ENCODE measurements at places on chromosomes 5 and 9. TPM values are rescaled to one million over a fixed set of nuclear protein-coding genes. Genes with fewer than 3 reads are reported as not detected.

- no peak for DNase-seq
Observed at GRCh38 chr5:109005297-109006009, 257.8 kb downstream of the FER start.

Gene CBY3
- 0.75 TPM for polyA plus RNA-seq

DNA sequence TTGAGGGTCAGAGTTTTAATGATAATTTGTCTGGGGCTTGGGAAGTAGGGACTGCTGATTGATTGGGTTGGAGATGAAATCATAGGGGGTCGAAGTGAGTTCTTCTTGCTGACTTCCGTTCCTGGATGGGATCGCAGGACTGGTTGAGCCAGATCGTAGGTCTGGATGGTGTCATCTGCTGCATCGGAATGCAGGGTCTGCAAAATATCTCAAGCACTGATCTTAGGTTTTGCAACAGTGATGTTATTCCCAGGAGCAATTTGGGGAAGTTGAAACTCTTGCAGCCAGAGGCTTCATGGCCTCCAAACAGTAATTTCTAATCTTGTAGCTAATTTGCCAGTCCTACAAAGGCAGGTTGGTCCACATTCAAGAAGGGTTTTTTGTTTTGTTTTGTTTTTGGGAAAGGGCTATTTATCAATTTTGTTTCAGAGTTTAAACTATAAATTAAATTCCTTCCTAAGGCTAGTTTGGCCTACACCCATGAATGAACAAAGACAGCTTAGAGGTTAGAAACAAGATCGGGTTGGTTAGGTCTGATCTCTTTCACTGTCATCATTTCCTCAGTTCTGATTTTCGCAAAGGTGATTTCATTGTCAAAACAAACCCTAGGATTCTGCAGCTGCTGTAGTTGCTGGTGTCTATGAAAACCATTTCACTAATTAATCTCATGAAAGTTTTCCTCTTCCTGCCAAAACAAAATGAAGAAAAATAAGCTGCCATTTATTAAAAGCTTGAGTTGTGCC is 388.0 kb downstream of the TMEM232 start:
- no peak for DNase-seq

- DNase-seq, result no peak
Observed at GRCh38 chr5:37940931-37941623, 101.2 kb upstream of the GDNF start.

Gene COL15A1
- 23.0 TPM for polyA plus RNA-seq

- no peak for DNase-seq
Observed at GRCh38 chr5:37396352-37396751, 17.2 kb downstream of the WDR70 start.

Data from renal cortex interstitium (tissue), 15 donors.